ENCODE measurements at places on chromosomes 1 and 21. TPM values are rescaled to one million over a fixed set of nuclear protein-coding genes. Genes with fewer than 3 reads are reported as not detected.

GBP2 gene
- total RNA-seq = 65.9 TPM

DCDC2B gene
- total RNA-seq = not detected

CYP4B1 gene
- total RNA-seq = 0.17 TPM

SLC35D1 gene
- 5.9 TPM for total RNA-seq

FCMR gene
- total RNA-seq = not detected

CTBS gene
- total RNA-seq = 5.4 TPM

DNA sequence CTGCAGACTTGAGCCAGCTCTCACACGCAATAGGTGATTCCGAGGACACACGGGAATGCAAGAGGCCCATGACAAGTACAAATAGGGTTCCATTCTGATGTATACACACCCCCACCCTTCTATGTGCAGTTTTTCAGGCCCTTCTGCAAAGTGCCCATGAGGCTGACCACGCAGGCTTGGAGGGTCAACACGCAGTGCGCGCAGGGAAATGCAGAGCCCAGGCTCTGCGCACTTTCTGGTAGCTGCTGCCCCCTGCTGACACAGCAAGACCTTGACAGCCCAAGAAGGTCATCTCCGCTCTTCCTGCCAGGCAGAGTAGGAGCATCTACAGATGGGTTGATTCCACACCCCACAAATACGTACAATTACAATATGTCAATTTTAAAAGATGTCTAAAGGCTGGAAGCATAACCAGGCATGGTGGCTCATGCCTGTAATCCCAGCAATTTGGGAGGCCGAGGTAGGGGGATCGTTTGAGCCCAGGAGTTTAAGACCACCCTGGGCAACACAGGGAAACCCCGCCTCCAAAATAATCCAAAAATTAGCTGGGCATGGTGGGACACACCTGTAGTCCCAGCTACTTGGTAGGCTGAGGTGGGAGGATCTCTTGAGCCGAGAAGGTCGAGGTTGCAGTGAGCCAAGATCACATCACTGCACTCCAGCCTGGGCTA, 18.5 kb downstream of the SH3BP5L start:
- DNase-seq = peak; percentile 58

GRCh38 chr1:195715652-195716051, 892.6 kb downstream of the KCNT2 start:
- no peak for DNase-seq

- DNase-seq = no peak
Measured at GRCh38 chr1:99768104-99768503, 1.7 kb upstream of the FRRS1 start.

DNA sequence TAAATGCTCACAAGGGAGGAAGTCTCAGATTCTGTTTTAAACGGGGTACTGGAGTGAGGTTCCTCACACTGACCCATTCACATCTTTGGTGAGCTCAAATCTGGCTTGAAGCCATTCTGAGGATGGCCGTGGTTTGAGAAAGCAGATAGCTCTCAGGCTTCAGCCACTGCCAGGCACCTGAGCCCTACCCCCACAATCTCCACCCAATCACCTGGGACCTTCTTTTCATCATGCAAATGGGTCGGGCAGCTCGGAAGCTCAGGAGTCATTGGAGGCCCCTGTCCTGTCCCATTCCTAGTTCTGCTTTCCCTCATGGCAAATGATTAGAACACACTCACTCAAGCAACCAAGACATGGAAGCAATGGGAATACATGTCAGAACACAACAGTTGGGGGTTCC, 141.4 kb upstream of the ETS2 start:
- no peak for DNase-seq

- no peak for DNase-seq
Measured at GRCh38 chr1:55127827-55128343, 87.3 kb downstream of the USP24 start.

GRCh38 chr1:86718786-86719185, 14.4 kb downstream of the SH3GLB1 start:
- no peak for DNase-seq

DNA sequence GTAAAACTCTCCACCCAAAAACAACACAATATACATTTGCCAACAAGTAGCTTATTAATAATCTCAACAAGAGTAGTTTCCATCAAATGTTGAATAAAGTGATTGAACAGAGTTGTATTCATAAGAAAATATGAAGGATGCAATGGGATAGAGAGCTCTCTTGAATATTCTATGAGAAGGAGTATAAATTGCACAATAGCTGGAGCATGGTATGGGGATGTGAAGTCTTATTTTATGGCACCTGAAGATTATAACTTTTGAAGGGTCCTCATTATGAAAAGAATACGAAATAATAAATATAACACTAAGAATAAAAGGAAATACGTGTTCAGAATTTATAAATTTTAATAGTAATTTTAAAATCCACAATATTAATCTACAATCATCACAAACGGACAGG, 1415.1 kb downstream of the KCNT2 start:
- DNase-seq = no peak

DNA sequence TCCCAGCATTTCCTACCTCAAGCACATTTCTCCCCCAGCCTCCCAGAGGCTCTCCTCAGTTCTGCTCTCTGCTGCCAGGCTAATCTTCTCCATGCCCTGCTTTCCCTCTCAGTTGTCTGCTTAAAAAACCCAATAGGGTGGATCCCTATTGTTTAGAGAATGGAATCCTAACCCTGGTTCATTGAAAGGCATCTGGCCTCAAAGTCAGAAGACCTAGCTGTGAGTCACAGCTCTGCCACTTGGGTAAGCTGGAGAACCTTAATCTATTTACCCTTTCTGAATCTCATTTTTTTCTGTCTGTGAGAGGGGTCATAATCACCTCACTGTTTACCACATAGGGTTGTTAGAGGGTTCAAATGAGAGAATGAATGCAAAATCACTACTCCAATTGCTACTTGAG, 12.5 kb upstream of the MYOC start:
- no peak for DNase-seq

DNA sequence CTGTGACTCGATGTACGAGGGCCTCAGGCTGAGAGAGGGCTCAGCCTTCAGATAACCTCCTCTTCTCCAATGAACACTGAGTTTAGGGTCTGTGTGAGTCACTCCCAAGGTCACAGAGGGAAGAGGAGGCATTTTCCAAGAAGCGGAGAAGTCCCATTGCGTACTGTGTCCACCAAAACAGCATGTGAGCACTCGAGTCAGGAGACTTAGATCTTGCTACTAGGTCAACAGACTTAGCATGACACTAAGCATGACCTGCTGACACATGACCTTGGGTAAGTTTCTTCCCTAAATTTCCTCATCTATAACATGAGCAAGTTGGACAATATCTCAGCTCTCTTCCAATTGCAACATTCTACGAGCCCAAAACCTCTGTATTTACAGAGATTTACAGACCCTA, 68.0 kb downstream of the PLPP3 start:
- no peak for DNase-seq

DNA sequence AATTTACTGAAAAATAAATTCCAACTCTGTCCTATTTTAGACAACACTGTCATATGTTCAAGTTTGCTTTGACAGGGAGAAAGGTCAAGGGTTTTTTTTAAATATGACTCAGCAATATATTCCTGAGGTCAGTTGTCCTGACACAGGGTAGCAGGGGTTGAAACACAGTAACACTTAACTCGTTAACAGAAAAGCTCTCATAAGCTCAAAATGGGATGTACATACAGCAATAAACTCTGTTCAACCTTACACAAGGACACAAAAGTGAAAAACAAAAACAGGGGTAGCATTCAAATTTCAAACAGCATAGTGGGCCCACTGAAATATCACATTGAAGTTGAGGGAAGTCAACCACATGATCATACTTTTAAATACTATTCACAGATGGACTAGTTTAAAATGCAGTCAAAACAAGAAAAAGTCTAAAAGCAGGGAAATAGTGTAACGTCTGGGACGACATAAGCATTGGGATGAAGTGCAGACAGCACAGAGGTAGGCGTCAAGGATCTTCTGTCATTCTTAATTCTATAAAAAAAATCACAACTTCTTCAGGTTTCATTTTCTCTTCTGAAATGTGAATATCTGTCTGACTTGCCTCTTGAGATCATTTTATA, 89.9 kb downstream of the SLC44A5 start:
- no peak for DNase-seq

Data from dermis blood vessel endothelial cell (primary cell).